A673 (cell line): ENCODE measurements at places on chromosomes 11 and 22. TPM values are rescaled to one million over a fixed set of nuclear protein-coding genes. Genes with fewer than 3 reads are reported as not detected.
A peak's percentile ranks its signal among the peaks of the same experiment; 100 is the strongest.

DNA sequence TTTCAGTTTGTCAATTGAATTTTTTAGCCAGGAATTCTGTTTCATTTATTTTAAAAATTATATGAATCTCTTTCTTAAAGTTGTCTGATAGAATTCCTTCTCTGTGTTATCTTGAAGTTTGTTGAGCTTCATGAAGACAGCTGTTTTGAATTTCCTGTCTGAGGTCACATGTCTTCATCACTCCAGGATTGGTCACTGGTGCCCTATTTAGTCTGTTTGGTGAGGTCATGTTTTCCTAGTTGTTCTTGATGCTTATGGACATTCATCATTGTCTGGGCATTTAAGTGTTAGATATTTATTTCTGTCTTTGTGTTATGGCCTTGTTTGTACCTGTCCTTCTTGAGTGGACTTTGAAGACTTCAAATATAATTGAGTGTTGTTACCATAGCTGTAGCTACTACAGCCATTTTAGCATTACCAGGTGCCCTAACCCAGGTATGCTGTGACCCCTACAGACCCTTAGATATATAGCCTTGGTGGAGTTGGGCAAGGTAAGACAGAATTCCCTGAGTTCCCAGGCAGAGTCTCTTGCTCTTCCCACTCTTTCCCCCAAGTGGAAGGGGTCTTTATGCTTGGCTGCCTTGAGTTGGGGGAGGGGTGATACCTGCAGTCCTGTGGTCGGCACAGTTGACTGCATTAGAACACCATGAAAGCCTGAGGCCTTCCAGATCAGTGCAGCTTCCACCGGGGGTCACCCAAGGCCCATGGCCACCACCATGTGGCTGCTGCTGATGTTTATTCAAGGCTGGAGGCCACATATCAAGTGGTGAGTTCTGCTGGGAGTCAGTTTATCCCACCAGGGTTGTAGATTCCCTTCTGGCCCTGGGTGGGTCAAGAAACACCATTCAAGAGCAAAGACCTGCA lies 229.6 kb downstream of the DYNC2H1 start:
- DNase-seq: peak; percentile 14
- no peak overlapping the region for H3K27ac ChIP-seq
- H3K4me3 ChIP-seq: no peak overlapping the region
- no peaks in the 10 kb centered on the region for H3K4me1 ChIP-seq

DNA sequence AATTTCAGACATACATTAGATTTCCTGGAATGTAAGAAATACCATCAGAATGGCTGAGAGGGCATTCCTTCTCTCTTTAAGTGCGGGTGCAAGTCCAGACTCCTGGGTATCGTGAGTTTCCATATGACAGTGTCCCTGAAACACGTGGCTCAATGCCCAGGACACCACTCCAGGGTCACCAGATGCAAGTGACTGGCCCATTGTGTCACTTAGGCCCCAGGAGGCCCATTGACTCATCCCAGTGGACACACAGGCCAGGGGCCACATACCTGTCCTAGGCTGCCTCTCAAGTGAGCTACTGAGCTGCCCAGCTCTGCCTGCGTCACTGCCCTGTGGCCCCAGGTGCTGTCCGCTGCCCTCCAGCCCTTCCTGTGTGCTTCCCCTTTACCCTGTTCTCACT lies 18.5 kb downstream of the FBLN1 start:
- H3K27me3 ChIP-seq: no peaks in the 10 kb centered on the region
- H3K27ac ChIP-seq: no peak overlapping the region
- peaks cover 13% of the 10 kb centered on the region for H3K36me3 ChIP-seq
- no peaks in the 10 kb centered on the region for H3K4me1 ChIP-seq
- DNase-seq: no peak
- H3K4me3 ChIP-seq: no peak overlapping the region

GRCh38 chr22:43228330-43228729 lies 41.4 kb upstream of the TTLL12 start:
- peak; percentile 65 for DNase-seq
- peaks cover 13% of the 10 kb centered on the region for H3K4me1 ChIP-seq

The OR5AR1 gene
- not detected in 2 replicates for total RNA-seq

The MS4A15 gene
- not detected in 2 replicates for total RNA-seq

The CCDC157 gene
- total RNA-seq: 5.7 and 6.0 TPM in 2 replicates

- H3K4me3 ChIP-seq: no peak overlapping the region
- peaks cover 43% of the 10 kb centered on the region for H3K27me3 ChIP-seq
- no peak for DNase-seq
These were observed 29.7 kb upstream of the IGLL5 start for GRCh38 chr22:22857607-22858558.

DNA sequence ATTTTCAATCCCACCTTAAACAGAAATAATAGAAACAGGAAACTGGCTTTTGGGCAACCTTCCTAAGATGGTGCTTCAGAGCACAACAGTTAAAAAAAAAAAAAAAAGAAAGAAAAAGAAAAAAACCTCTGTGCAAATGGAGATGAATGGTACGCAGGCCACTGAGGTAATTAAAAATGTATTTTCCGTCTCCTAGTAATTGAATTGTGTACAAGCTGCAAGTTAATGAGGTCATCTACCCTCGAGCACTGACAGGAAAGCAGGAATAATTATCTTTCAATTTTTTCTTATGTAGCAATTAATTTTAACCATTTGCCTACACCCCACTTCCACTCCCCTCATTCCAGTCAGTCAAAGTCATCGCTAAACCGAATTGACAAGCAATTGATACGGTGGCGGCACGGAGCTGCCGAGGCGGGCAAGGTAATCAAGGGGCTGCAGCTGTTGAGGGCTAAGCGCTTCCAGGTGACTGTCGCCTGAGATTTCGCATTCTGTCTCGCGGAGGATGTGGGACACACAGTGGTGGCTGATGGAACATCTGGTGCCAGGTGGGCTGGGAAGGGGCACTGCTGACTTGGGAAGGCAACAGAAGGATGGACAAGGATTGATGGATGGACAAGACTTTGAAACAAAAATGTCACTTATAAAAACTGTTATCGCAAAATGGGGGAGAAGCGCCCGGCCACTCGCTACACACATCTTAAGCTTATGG lies 109.4 kb downstream of the RCN1 start:
- no peak overlapping the region for H3K27ac ChIP-seq
- DNase-seq: no peak
- H3K4me1 ChIP-seq: no peaks in the 10 kb centered on the region

- H3K4me1 ChIP-seq: peaks cover 3% of the 10 kb centered on the region
- no peak overlapping the region for H3K27ac ChIP-seq
- DNase-seq: no peak
These were observed 505 bp downstream of the ZNF214 start for GRCh38 chr11:7019500-7020182.

- H3K27me3 ChIP-seq: no peaks in the 10 kb centered on the region
- DNase-seq: no peak
- no peak overlapping the region for H3K4me3 ChIP-seq
- no peaks in the 10 kb centered on the region for H3K36me3 ChIP-seq
- no peak overlapping the region for H3K27ac ChIP-seq
- H3K4me1 ChIP-seq: no peaks in the 10 kb centered on the region
These were observed 207.9 kb upstream of the BLID start for GRCh38 chr11:122323754-122324421.

The GLB1L2 gene
- 21.7 and 22.6 TPM in 2 replicates for total RNA-seq

DNA sequence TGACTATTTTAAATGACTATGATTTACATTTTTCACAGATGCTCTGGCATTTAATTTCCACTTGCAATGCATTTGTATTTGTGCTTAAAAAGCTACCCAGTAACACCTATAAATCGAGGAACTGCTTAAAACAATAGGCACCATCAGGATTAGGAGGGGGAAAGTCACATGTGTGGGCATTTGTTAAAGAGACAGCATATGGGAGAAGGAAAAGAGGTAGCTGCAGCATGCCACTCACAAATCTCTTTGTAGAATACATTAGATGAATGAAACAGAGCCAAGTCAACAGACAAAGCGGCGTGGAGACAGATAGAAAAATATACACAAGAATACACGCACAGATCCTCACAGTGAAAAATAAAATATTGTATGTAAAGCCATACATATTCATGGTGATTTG lies 228.0 kb downstream of the CADM1 start:
- no peak overlapping the region for H3K4me3 ChIP-seq
- no peak for DNase-seq
- no peak overlapping the region for H3K27ac ChIP-seq
- H3K4me1 ChIP-seq: no peaks in the 10 kb centered on the region
- no peaks in the 10 kb centered on the region for H3K36me3 ChIP-seq
- H3K27me3 ChIP-seq: no peaks in the 10 kb centered on the region

DNA sequence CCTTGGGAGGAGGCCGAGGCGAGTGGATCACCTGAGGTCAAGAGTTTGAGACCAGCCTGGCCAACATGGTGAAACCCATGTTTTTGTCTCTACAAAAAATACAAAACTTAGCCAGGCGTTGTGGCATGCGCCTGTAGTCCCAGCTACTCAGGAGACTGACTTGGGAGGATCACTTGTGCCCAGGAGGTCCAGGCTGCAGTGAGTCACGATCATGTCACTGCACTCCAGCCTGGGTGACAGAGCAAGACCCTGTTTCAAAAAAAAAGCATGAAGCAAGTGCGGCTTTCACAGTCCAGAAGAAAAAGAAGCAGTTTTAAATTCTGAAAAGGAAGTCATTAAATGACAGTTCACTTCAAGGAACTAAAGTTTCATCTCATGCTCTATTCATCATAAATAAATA lies 7.1 kb upstream of the LTO1 start:
- H3K27ac ChIP-seq: no peak overlapping the region
- H3K27me3 ChIP-seq: no peaks in the 10 kb centered on the region
- H3K4me1 ChIP-seq: no peaks in the 10 kb centered on the region
- no peaks in the 10 kb centered on the region for H3K36me3 ChIP-seq

The IRAG1 gene
- total RNA-seq: 0.26 and 0.81 TPM in 2 replicates

- H3K4me3 ChIP-seq: no peak overlapping the region
- no peak overlapping the region for H3K27ac ChIP-seq
- no peaks in the 10 kb centered on the region for H3K36me3 ChIP-seq
- no peaks in the 10 kb centered on the region for H3K27me3 ChIP-seq
- DNase-seq: no peak
These were observed 25.0 kb downstream of the TSKU start for GRCh38 chr11:76808171-76808570.

DNA sequence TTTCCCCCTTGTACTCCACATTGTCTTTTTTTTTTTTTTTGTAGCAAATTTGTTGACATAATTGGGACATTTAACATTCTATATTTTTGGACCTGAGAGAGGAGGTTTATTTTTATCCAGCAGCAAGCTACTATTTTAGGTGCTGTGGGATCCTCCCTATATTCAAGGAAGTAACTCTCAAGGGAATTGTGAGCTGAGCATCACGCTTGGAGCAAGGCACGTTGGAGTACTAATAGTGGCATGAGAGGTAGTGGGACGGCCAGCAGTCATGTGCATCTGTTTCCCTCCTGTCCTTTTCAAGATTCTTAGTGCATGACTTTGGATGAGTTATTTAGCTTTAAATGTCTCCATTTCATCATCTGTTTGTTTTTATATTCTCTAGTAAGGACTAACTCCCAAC lies 52.3 kb downstream of the EXT2 start:
- H3K27ac ChIP-seq: no peak overlapping the region
- H3K4me1 ChIP-seq: no peaks in the 10 kb centered on the region
- no peaks in the 10 kb centered on the region for H3K27me3 ChIP-seq
- no peak overlapping the region for H3K4me3 ChIP-seq

- H3K27me3 ChIP-seq: no peaks in the 10 kb centered on the region
- no peak for DNase-seq
- H3K4me1 ChIP-seq: peaks cover 44% of the 10 kb centered on the region
- H3K4me3 ChIP-seq: peak overlapping the region; percentile 55
- no peaks in the 10 kb centered on the region for H3K36me3 ChIP-seq
These were observed 5.3 kb downstream of the CD248 start for GRCh38 chr11:66311470-66311964.

DNA sequence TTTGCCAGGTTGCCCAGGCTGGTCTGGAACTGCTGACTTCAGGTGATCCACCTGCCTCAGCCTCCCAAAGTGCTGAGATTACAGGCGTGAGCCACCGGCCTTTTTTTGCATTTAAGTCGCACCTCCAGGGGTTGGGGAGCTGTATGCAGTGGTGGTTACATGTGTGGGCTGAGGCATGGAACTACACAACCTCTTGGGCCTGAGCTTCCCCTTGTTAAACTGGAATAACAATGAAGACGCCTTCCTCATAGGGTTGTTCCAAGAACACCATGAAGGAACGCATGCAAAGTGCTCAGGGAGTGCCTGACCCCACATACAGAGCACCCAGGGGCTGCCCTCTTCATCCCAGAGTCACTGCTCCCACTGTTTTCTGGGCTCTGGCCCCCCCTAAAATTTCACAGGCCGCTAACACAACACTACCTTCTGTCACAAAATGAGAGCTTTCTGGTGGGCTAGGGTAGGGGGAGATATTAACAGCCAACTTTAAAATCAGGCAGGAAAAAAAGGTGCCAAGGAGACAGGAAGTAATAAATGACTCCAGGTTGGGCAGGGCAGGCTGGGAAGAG lies 1.3 kb upstream of the FAM118A start:
- no peak overlapping the region for H3K27ac ChIP-seq
- H3K4me3 ChIP-seq: no peak overlapping the region
- H3K36me3 ChIP-seq: no peaks in the 10 kb centered on the region
- DNase-seq: no peak
- peaks cover 16% of the 10 kb centered on the region for H3K4me1 ChIP-seq

DNA sequence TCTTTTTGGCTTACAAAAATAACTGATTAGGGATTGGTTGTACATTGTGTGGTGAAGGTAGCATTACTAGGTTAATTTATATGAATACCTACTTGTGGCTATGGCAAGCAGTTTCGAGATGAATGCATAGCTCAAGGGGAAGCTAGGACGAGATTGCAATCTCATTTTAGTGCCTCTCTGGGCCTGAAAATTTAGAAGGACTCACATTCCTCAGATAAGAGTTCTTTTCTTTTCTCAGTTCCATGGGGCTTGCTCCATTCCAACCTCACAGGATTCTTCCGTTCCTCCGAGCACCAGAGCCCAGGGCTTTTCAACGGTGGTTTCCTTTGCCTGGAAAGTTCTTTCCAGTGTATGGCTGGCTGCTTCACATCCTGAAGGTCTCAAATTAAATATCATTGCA lies 82.1 kb downstream of the CECR2 start:
- no peak for DNase-seq
- no peak overlapping the region for H3K4me3 ChIP-seq
- no peaks in the 10 kb centered on the region for H3K27me3 ChIP-seq
- H3K27ac ChIP-seq: no peak overlapping the region

- H3K4me3 ChIP-seq: no peak overlapping the region
- no peaks in the 10 kb centered on the region for H3K27me3 ChIP-seq
- H3K36me3 ChIP-seq: no peaks in the 10 kb centered on the region
- DNase-seq: no peak
These were observed 251.2 kb downstream of the BRD1 start for GRCh38 chr22:49576241-49577141.

The TPP1 gene
- total RNA-seq: 42.2 and 53.0 TPM in 2 replicates
